Hypothalamus (tissue), 51 donors: ENCODE measurements at places on chromosomes 3 and 15.

DNA sequence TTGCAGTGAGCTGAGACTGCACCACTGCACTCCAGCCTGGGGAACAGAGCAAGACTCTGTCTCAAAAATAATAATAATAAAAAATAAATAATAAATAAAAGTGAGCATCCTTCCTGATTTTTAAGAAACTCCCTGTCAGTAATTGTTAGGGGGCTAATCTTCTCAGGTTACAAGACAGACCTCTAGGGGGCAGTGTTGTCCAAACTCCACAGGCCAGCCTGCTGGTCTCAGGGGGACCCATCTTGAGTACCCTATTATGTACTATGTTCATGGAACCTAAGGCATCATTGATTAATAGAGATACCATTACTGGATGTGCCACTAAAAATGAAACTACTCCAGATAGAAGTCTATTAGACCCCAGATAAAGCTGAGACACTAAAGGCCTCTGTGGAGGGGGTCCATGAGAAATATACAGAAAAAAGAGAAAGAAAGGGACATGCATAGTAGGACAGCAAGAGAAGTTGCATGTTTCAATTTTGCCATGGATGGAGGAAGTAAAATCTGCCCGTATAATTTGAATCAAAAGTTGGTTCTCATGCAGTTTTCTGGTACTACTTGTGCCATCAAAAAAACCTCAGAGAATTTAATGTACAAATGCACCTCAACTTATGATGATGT lies 85.5 kb upstream of the CDV3 start:
- no peak for DNase-seq

DNA sequence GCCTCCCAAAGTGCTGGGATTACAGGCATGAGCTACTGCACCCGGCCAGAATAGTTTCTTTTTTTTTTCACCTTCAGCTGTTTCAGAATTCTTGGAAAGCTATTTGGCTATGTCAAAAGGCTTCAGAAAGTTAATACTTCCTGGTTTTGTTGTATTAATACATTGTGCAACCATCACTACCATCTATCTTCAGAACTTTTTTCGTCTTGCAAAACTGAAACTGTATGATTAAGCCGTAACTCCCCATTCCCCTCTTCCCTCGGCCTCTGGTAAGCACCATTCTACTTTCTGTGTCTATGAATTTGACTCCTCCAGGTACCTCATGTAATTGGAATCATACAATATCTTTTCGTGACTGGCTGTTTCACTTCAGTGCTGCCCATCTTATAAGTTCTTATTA lies 5.2 kb upstream of the NOX5 start:
- no peak for DNase-seq

- no peak for DNase-seq
Observed at GRCh38 chr3:8736436-8736835, 2.8 kb downstream of the CAV3 start.

- DNase-seq: no peak
Observed at GRCh38 chr3:20682573-20682972, 496.6 kb upstream of the SGO1 start.

DNA sequence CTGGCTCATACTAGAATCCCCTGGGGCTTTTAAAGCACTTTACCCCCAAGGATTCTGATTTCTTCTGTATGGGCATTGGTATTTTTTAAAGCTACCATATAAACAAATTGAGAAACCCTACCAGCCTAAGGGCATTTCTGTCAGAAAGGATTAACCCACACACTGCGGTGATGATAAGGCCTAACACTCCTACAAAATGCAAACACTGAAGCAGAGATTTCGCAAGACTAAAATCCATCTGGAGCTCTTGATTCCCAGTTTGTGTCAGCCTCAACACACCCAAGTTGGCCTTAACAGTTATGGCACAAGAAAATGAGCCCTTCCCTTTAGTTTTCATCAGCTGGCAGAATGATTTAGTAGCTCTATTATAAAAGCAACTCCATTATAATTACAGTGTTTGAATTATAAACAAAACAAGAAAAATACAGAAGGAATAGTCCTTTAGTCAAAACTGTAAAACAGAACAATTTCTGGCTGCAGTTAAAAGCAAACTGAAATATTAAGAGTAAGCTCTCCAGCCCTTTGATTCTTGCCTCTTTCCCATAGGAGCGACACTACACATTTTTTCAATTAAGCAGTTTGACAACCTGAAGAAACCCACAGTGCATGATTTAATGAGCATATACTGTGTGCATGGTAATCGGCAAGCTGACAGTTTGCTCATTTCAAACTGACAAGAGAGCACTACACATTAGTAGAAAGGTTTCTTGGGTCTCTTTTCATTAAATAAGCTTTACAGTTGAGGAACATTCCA lies 441.2 kb downstream of the FHIT start:
- no peak for DNase-seq

DNA sequence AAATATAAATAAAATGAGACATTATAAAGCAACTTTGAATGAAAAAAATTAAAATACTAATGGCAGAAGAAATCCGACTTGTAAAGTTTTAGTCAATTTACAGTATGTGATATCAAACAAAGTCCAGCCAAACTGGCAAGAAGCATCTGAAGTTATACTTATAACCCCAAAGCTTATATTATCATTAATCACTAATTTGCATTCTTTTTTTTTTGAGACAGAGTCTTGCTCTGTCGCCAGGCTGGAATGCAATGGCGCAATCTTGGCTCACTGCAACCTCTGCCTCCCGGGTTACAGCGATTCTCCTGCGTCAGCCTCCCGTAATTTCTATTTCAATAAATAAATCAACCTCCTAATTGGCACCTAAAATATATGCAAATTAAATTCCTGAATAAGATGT lies 80.1 kb downstream of the AQR start:
- no peak for DNase-seq

DNA sequence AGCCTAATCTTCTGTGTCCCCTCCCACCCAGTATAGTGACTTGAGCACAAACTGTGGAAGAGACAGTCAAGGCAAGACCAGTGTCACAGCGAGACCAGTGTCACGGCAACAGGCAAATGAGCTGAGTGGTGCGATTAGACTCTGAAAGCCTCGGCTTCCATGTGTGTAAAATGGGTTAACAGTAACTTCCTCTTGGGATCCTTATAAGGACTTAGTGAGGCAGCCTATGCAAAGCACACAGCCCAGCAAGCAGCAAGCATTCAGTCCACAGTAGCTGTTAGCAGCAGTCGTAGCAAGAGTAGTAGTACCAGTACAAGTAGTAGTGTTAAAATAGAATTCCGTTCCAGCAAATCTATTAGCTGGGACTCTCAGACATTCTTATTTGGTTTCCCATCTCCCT lies 334.1 kb downstream of the GABRB3 start:
- DNase-seq: no peak

GRCh38 chr3:8482263-8482662 lies 19.4 kb upstream of the LMCD1 start:
- DNase-seq: no peak

DNA sequence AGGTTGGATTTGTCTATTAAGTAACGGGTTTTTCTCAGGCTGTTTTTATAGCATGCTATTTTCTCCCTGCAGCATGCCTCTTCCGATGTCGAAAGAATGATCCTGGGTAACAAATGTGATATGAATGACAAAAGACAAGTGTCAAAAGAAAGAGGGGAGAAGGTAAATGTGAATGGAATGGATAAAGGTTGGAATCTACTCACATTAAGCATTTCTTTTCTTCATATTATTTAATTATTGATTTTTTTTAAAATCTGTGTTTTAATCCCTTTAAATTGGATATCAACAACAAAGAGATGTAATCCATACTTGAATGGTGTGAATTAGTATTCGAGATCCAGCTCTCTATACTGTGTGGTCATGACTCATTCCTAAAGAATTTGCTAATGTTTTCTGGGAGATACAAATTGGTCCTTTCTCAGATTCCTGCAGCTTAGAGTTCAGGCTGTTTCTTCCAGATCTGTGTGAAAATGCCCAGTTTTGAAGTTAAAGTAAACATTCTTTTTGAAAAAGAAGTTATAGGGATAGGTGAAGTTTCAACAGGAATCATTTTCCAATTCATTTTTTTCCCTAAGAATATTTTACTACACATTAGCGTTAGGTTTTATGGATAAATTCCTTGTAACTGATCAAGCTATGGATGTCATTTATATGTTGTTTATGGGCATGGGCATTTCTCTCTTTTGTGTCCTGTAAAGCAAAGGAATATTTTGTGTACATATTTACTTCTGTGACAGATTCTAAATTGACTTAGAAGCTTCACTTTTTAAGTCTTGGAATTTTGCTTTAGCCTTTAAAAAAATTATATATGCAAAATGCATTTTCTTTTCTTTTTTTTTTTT lies 20.8 kb upstream of the APH1B start:
- DNase-seq: no peak

GRCh38 chr3:114144909-114145688 lies 33.8 kb downstream of the DRD3 start:
- peak; percentile 1 for DNase-seq

DNA sequence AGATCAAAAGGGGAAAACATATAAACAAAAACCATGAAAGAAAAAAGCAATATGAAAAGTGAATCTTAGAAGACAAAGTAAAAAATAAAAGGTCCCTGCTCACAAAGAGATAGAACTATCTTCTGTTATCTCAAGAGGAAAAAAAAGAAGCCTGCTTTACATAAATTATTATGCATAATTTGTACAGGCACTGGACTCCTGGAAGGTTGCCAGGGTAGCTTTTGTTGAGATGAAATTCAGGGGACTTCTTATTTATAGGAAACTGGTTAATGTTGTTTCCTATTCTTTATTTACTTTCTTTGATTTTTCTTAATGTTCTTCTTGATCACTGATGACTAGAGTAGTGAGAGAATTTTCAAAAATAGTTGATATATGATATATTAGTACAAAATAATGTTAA lies 66.9 kb downstream of the PPM1L start:
- no peak for DNase-seq

GRCh38 chr3:73378207-73378606 lies 246.5 kb downstream of the PDZRN3 start:
- DNase-seq: no peak

DNA sequence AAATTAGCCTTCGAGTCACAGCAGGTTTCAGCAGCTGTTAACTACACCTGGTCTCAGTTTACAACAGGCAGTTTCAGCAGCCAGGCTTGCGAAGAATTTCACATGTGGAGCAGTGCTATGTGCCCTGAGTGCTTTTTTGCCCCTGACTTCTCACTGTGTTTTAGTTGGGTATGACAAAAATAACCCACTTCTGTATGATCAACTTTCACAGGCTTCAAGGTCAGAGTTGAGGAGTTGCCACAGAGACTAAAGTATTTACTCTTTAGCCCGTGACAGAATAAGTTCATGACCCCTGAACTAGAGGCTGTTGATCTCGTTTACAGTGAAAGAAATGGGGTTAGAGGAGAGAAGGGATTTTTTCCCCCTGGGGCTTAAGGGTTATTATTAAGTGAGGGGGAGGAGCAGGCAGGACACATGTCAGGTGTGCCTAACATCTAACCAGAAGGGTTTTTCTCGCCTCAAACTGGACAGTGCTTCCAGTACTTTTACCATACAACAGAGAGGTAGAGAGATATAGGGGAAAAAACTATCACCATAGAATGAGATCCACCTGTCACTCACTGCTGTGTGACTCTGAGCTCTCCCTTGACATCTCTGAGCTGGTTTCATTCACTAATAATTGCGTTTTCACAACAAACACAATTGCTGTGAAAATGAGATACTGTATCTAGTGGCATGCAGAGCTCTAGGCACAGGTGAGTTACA lies 14.0 kb upstream of the TOPBP1 start:
- no peak for DNase-seq

- no peak for DNase-seq
Observed at GRCh38 chr3:58388550-58389091, 45.0 kb downstream of the PDHB start.

DNA sequence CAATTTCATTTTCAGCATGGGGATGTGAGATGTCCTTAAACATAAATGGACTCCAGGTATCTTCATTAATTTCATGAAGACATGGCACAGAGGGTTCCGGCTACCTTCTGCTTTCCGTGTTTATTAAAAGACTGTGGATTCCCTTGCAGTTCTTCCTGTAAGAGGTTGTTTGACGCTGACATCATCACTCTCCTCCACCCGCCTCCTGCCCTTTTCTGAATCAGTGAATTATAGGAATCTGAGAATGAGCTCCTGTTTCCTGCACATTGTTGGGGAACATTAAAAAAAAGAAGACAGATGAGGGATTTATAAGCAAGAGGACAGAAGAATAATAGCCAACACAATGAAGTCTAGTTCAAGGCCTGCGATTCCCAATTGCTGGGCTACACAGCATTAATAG lies 191.3 kb downstream of the LPP start:
- DNase-seq: no peak

DNA sequence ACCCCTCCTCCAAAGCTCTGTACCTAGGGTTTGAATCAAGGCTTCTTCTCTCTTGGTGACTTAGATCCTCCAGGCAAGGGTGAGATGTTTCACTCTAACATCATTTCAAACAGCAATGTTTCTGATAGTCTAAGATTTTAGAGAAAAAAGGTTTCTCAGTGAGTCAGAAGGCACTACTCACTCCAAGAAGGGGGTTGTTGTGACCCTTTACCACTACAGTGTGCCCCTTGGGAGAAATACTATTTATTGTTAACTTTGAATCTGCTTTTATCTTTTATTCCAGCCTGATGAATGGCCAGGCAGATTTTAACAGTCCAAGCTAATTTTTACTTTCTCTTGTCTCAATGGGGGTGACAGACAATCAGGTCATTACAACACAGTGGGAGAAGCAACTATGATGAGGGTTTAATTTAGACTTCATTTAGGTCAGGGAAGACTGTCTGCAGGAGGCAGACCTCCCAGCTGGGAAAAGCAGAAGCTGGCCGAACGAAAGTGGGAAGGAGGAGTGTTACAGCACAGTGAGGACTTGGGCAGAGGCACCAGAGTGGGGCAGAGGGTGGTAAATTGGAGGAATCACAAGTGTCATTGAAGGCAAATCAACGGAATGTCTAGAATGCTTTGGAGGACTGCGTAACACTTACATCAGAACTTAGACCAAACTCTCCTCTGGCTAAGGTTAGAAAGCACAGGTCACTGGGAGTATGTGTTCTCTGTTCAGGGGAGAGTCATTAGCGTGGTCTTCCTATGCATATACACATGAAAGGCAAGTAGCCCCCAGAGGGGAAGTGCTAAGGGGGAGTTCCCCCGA lies 21.2 kb downstream of the ZNF860 start:
- DNase-seq: no peak

GRCh38 chr15:73389971-73390544 lies 21.3 kb upstream of the HCN4 start:
- DNase-seq: no peak

DNA sequence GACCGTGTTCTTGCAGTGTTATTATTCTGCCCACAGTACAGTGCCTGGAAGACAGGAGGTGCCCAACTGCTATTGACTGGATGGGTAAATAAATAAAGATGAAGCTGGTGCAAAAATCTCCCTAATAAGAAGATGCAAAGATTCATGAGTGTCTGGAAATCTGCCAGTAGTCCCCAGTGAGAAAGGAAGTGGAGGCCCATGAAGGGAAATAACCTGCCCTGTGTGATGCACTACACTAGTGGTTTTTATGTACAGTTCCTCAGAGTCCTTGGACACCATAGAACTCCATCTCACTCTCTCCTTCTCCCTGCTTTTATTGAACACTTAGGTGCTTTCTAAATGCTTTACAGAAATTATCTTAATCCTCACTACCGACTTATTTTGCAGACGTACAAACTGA lies 8.3 kb upstream of the SUCLG2 start:
- DNase-seq: no peak

- DNase-seq: no peak
Observed at GRCh38 chr3:62246094-62246493, 127.3 kb downstream of the FEZF2 start.
